Mammary epithelial cell (primary cell): ENCODE measurements at places on chromosomes 3 and 15. TPM values are rescaled to one million over a fixed set of nuclear protein-coding genes. Genes with fewer than 3 reads are reported as not detected.

The SLC27A2 gene
- polyA plus RNA-seq = 0.42 TPM

DNA sequence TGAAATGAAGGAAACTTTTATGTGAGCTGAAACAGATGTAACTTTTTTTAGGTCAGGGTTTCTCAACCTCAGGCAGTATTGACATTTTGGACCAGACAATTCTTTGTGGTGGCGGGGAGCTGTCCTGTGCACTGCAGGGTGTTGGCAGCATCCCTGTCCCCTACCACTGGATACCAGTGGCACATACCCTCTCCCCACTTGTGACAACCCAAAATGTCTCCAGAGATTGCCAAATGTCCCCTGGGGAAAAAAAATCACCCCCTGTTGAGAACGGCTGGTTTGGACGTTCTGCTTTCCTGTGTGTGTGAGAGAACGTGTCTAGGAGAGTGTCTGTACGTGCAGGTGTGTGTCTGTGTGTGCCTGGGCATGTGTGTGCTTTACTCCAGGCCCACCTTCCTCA lies 30.7 kb upstream of the GRIP2 start:
- DNase-seq = no peak

DNA sequence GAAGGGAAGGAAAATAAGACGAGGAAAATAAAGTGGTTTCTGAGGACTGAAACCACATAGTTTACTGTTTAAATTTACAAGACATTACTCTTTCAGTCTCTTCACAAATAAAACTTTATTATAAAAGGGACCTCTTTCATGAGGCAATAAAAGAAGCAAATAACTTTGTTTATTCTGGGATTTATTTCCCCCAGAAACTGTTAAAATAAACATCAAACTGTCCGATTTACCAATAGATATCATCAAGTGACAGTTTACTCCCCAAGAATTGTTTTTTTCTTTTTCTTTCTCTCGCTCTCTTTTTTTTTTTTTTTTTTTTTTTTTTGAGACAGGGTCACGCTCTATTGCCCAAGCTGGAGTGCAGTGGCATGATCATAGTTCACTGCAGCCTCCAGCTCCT lies 54.1 kb downstream of the SLC28A2 start:
- no peak for DNase-seq

DNA sequence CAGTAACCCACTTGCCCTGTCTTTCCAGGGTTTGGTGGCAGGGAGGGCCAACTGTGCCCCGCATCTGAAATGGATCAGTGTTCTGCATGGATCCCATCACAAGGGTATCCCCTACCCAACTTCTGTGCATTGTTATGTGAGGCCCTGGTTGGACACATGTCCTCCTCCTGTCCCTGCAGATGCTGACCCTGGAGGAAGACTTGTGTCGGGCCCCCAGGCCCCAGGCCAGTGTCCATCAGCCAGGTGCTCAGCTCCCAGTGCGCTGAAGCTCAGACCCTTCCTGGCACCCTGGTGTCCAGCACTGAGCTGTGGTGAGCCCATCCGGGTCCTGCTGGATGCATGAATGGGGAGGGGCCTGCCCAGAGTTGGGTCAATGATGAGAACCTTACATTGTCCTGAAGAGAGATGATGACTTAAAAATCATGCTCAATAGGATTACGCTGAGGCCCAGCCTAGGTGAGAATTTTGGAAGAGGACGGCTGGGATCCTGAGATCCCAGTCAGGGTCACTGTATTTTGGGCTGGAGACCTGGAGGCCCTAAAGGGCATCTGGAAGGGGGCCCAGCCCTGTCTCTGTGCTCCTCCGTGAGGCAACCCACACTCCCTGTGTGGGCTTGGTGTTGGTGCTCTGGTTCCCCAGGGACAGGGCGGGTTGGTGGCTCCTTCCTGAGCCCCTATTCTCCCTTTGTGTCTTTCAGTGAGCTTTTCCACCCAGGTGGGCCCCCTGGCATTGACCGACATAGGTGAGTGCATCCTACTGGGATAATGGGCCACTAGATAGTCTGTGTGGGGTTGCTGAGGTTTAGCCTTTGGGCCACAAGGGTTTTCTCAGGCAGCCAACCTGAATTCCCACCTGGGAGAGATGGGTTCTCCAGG lies 199.1 kb downstream of the UBE3A start:
- no peak for DNase-seq
